Activated CD8-positive, alpha-beta memory T cell treated with anti-CD3 and anti-CD28 coated beads for 24 hours (primary cell): ENCODE measurements at places on chromosomes 16 and 17.

- DNase-seq: no peak
Measured at GRCh38 chr16:75789237-75789636, 62.9 kb upstream of the CPHXL start.

- DNase-seq: no peak
Measured at GRCh38 chr17:17606416-17607000, 15.0 kb upstream of the PEMT start.

DNA sequence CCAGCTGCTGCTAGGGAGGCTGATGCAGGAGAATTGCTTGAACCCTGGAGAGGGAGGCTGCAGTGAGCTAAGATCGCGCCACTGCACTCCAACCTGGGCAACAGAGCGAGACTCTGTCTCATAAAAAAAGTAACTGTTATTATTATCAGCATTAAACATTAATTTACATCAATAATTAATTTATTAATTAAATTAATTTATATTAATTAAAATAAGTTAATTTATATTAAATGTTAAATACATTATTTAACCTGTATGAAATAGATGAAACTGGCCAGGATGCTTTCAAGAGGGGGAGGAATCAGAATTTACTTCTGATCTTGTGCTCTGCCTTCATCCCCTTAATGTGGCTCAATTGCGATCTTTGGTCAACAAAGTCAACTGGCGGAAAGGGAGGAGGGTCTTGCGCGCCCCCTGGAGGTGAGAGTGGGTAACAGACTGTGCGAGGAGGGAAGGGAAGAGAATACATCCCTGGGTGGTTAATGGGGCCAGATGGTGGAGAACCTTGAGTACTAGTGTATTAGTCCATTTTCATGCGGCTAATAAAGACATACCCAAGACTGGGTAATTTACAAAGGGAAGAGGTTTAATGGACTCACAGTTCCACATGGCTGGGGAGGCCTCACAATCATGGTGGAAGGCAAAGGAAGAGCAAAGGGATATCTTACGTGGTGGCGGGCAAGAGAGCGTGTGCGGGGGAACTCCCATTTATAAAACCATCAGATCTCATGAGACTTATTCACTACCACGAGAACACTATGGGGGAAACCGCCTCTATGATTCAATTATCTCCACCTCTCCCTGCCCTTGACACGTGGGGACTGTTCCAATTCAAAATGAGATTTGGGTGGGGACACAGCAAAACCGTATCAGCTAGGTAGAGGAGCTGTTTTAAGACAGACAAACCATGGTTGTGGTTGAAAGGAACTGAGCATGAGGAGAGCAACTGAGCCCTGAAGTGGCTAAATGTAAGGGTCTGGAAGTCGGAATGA is 15.7 kb upstream of the CPPED1 start:
- peak; percentile 92 for DNase-seq

DNA sequence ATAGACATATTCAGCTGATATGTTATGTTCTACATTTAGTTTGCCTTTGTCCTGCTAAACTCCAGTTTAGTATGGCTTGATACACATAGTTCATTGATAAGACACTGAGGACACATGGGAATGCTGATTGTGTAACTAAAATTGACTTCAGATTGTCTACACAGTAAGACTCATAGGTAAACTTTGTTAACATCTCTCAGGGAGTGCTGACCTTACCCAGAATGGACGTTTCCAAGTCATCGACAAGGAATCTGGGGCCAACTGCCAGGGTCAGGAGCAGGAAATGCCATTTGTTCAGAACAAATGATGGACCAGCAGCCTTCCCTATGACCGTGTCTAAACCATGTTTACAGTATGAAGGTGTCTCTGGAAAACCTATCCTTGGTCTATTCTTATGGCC is 58.7 kb downstream of the DYNLRB2 start:
- no peak for DNase-seq

DNA sequence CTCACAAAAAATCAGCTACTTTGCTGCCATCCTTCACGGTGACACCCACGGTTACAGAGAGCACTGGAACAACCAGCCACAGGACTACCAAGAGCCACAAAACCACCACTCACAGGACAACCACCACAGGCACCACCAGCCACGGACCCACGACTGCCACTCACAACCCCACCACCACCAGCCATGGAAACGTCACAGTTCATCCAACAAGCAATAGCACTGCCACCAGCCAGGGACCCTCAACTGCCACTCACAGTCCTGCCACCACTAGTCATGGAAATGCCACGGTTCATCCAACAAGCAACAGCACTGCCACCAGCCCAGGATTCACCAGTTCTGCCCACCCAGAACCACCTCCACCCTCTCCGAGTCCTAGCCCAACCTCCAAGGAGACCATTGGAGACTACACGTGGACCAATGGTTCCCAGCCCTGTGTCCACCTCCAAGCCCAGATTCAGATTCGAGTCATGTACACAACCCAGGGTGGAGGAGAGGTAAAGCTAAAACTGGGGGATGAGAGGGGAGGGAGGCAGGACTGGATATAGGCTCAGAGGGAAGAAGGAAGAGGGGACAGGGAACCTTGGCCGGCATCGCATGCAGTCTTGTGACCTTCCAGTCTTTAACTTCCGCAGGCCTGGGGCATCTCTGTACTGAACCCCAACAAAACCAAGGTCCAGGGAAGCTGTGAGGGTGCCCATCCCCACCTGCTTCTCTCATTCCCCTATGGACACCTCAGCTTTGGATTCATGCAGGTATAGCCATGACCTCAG is 581 bp downstream of the CD68 start:
- no peak for DNase-seq

GRCh38 chr16:13902677-13903076 is 17.3 kb upstream of the ERCC4 start:
- DNase-seq: no peak
